ENCODE measurements at places on chromosomes 12 and 14. TPM values are rescaled to one million over a fixed set of nuclear protein-coding genes. Genes with fewer than 3 reads are reported as not detected.

The GNB3 gene
- not detected for polyA plus RNA-seq

The DENND5B gene
- polyA plus RNA-seq = 0.12 TPM

GRCh38 chr14:26522967-26523366, 74.9 kb downstream of the NOVA1 start:
- H3K4me3 ChIP-seq = no peak overlapping the region
- H3K27me3 ChIP-seq = no peaks in the 10 kb centered on the region
- no peaks in the 10 kb centered on the region for H3K36me3 ChIP-seq

- DNase-seq = no peak
- H3K36me3 ChIP-seq = no peaks in the 10 kb centered on the region
- no peak overlapping the region for H3K4me3 ChIP-seq
- H3K27ac ChIP-seq = no peak overlapping the region
These were observed 296.3 kb upstream of the PRKD1 start for GRCh38 chr14:30223966-30224365.

The SCARB1 gene
- 3.1 TPM for polyA plus RNA-seq

The RFLNA gene
- polyA plus RNA-seq = not detected

GRCh38 chr12:7107636-7108002, 1.4 kb downstream of the C1RL start:
- no peak for DNase-seq
- H3K4me1 ChIP-seq = peaks cover 32% of the 10 kb centered on the region
- peaks cover 10% of the 10 kb centered on the region for H3K36me3 ChIP-seq
- peak overlapping the region; percentile 94 for H3K27ac ChIP-seq
- H3K4me3 ChIP-seq = peak overlapping the region; percentile 92

DNA sequence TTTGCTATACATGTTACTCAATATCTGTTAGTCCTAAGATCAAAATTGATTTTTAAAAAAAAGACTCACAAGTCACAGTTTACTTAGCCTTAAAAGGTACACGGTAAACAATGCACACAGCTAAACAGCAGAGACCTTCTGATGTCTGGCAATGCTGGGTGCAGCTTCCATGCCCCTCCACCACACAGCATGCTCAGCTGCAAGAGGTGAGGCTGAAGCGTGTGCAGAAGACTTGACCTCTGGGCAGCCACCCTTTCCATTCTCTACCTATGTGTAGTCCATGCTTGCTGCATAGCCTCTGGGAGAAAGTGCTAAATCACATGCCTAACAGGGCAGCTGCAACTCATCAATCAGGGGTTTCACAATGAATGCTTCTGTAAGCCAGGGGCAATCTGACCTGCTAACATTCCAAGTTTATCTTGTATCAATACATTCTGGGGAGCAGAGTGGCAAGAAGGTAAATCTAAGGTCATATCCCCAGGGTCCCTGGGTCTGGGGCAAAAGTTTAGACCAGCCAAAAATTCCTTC, 44.5 kb upstream of the AMN1 start:
- no peaks in the 10 kb centered on the region for H3K27me3 ChIP-seq
- peak overlapping the region; percentile 64 for H3K27ac ChIP-seq
- H3K4me3 ChIP-seq = no peak overlapping the region
- H3K36me3 ChIP-seq = peaks cover 2% of the 10 kb centered on the region

The COPS7A gene
- polyA plus RNA-seq = 36.2 TPM

The SLC2A14 gene
- not detected for polyA plus RNA-seq

GRCh38 chr12:19238540-19238939, 109.0 kb downstream of the PLEKHA5 start:
- no peaks in the 10 kb centered on the region for H3K27me3 ChIP-seq
- DNase-seq = no peak
- H3K4me1 ChIP-seq = peaks cover 7% of the 10 kb centered on the region
- no peaks in the 10 kb centered on the region for H3K36me3 ChIP-seq

GRCh38 chr12:18932211-18932610, 194.3 kb downstream of the CAPZA3 start:
- no peak overlapping the region for H3K27ac ChIP-seq
- no peaks in the 10 kb centered on the region for H3K27me3 ChIP-seq
- no peaks in the 10 kb centered on the region for H3K4me1 ChIP-seq
- no peak overlapping the region for H3K4me3 ChIP-seq
- DNase-seq = no peak

- H3K4me3 ChIP-seq = no peak overlapping the region
- H3K4me1 ChIP-seq = peaks cover 2% of the 10 kb centered on the region
- H3K27ac ChIP-seq = no peak overlapping the region
- H3K36me3 ChIP-seq = peaks cover 10% of the 10 kb centered on the region
These were observed 24.6 kb upstream of the PPP1R12A start for GRCh38 chr12:79959484-79959883.

DNA sequence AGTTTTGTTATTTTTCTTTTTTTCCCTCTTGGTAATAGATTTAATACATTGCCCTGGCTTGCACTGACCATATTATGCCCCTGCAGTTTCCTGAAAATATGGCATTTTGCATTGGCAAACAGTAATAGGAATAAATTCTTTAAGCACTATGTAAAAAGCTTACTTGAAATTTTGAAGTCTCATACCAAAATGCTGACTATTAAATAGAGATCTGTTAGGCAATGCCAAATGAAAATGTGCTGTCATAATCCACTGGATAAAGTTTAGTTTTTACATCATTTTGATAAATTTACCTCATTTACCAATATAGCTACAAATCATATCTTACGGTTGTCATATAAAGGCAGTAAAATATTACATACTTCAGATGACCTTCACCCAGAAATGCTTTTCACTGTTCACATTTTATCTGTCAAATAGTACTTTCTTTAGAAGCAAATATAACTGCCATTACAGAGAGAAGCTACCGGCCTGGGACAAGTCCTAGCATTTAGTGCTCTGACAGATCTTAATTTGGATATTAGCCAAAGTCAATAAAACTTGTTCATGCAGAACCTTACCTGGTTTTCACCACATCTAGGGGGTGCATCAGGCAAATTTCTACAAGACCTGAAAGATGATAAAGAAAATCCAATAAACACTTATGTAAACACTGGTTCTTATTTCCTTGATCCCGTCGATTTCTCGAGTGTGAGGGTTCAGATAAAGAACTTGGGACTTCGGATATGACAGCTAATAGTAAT, 212.9 kb downstream of the PAX9 start:
- H3K4me1 ChIP-seq = no peaks in the 10 kb centered on the region
- no peak overlapping the region for H3K27ac ChIP-seq
- H3K36me3 ChIP-seq = no peaks in the 10 kb centered on the region

GRCh38 chr12:132319359-132319950, 9.9 kb downstream of the GALNT9 start:
- peaks cover 17% of the 10 kb centered on the region for H3K27me3 ChIP-seq
- no peaks in the 10 kb centered on the region for H3K36me3 ChIP-seq
- no peak overlapping the region for H3K4me3 ChIP-seq
- peaks cover 8% of the 10 kb centered on the region for H3K4me1 ChIP-seq
- DNase-seq = no peak
- no peak overlapping the region for H3K27ac ChIP-seq

DNA sequence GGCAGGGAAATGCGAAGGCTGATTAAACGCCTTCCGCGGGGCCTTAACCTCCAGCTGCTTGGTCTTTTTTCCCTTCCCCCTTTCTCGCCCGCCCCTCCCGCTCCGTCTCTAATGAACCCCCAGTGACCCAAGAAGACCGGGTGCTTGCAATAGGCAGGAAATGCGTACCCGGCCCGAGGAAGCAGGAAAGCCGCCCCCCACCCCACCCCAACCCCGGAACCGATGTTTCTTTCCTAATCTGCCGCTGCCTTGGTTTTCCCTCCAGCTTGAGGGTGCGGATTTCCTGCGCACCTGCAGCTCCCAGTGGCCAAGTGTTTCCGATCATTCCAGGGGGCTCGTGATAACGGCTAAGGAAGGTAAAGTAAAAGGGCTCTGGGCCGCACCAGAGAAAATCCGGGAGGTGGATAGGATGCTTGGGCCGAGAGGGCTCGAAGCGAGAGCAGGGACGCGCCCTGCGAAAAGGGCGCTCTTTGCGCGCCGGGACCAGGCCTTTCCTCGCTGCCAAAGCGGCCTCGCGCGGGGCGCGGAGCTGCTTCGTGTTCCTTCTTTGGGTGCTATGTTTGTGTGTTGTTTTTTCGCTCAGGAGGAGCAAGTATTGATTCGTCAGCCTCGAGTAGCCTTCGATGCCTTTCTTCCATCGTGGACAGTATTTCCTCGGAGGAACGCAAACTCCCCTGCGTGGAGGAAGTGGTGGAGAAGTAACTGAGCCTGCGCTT, 983 bp downstream of the MYF6 start:
- no peak overlapping the region for H3K27ac ChIP-seq
- H3K27me3 ChIP-seq = peaks cover 34% of the 10 kb centered on the region
- no peak for DNase-seq
- H3K36me3 ChIP-seq = no peaks in the 10 kb centered on the region
- H3K4me1 ChIP-seq = peaks cover 2% of the 10 kb centered on the region

The VDR gene
- not detected for polyA plus RNA-seq

The MSI1 gene
- polyA plus RNA-seq = not detected
